Activated T-cell treated with anti-CD3 and anti-CD28 coated beads, Interleukin-2, amount 50 U/mL, for 1 hour (primary cell): ENCODE measurements at places on chromosomes 5 and 9.

DNA sequence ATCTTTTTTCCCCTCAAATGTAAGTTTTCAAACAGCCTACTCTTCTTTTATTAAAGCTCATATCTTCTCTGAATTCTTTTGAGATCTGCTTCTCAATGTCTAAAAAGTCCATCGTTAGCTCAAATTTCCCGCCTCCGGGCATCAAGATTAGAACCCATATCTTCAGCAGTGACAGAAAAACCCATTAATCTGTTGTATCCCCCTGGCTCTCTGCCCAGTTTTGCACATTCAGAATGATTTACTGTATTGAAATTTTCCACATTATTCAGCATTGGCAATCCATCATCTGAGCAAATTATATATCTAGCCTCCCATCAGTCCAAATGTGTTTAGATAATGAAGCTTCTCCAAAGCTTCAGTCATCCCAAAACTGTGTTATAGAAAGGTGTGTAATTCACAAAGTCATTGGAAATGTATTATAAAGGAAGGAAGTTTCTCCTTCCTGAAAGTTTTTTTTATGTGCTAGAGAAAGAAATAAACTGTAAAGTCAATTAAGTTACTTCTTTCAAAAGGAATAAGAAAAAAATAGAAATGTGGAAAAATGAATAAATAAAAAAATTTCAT lies 849.9 kb downstream of the MAT2B start:
- no peak for DNase-seq

- no peak for DNase-seq
These were observed 378.1 kb upstream of the TLE4 start for GRCh38 chr9:79193501-79194223.

DNA sequence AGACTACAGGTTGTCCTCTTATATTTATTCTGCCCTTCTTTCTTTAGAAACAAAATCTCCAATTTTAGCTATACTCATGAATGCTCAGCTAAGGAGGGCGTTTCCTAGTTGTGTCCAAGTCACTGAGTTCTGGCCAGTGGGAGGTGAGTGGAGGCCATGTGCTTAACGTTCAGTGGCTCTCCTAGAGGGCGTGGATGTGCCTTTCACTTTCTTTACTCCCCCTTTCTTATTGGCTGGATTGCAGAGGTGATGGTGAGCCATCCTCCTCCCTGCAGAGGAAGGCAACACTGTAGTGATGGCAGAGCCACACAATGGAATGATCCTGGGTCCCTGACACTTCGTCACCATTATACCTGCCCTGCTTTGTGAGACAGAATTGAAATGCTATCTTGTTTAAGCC lies 54.6 kb downstream of the ALG2 start:
- DNase-seq, result no peak

DNA sequence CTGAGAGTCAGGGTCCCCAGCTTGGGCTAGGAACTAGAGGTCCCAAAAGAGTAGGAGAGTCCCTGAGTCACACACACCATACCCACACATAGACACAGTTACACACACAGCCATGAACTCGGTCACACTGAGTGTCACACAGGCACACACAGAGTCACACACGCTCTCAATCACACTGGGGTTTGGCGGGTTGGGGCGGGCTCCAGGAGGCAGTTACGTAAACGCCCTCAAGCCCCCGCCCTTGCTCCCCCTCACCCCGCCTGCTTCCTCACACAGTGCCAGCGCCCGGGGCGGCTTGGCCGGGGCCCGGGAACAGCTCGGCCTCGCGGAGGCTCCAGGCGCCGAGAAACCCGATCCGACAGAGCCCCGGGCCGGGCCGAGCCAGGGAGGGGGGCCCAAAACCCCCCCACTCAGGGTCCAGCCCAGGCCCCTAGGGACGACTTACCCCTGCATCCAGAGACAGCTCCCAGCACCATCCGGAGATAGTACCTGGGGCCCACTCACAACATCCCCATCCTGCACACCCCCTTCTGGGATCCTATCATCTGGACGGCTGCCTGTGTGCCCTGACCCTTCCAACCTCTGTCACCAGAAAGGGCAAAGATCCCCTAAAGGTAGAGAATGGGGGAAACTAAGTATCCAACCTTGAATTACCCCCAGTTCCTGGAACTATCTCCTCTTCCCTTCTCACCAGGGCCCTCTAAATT lies 3.5 kb upstream of the CNTFR start:
- no peak for DNase-seq

DNA sequence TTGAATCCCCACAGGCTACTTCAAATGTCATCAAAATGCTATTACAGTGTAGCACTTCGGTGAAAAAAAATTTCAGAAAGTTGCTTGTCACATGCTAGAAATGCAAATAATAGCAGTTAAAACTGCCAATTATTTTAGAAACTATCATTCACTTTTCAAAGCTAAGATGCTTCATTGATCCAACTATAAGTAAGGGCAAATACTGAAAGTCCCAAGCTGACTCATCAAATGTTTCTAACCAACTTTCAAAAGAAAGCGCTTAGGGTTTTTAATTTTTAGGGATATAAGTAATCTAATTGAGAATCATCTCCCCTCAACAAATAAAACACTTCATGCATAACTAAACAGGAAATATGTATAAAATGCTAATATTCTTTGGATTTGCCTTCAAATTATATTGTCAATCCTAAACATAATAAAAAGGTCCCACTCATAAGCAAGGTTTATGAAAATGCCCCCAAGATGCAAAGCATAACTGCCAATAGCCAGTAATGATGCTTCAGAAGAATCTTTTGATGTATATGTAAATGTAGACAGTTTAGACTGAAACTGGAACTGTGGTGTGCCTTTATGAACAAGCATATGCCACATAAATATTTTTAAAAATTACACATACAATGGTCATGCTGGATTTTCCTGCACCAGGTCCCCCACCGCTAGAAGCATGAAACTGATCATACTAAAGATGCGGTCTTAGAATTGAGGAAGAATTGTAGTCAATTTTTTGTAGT lies 12.2 kb downstream of the ACTL7A start:
- no peak for DNase-seq

- DNase-seq, result peak; percentile 16
These were observed 8.3 kb upstream of the CXXC5 start for GRCh38 chr5:139639619-139640380.

GRCh38 chr9:1366276-1366675 lies 316.1 kb downstream of the DMRT2 start:
- DNase-seq, result no peak

DNA sequence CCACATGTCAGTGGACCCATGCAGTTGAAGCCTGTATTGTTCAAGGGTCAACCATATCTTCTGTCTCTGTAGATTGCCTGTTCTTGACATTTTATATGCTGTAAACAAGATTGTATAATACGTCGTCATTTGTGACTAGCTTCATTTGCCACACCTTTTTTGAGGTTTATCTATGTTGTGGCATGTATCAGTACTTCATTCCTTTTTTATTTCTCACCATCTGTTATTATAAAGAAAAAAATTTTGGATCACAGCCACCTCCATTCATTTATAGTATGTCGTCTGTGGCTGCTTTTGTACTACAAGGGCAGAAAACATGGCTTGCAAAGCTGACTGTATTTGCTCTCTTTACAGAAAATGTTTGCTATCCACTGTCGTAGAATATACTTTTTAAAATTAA lies 72.4 kb downstream of the TEK start:
- DNase-seq, result no peak
